Neural crest cell (in vitro differentiated cells): ENCODE measurements at places on chromosomes 12 and 14. TPM values are rescaled to one million over a fixed set of nuclear protein-coding genes. Genes with fewer than 3 reads are reported as not detected.

Gene CISTR
- 0.61 TPM in 1 of 2 replicates, not detected in the other for total RNA-seq

Gene SCNN1A
- total RNA-seq: not detected in 2 replicates

DNA sequence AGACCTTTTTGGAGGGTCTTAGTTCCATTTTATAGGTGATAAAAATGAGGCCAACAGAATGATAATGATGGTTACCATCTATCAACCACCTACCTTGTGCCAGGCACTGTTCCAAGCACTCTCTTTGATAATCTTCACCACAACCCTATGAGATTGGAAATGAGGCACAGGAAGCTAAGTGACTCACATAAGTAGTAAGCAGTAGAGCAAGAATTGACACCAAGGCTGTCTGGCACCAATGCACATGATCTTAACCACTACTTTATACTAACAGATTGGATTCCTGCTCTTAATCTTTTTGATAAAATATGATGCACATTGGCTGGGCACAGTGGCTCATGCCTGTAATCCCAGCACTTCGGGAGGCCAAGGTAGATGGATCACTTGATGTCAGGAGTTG lies 91.4 kb downstream of the DRAM1 start:
- no peak for DNase-seq
- no peaks in the 10 kb centered on the region for H3K36me3 ChIP-seq
- no peak overlapping the region for H3K27ac ChIP-seq
- H3K27me3 ChIP-seq: no peaks in the 10 kb centered on the region
- no peaks in the 10 kb centered on the region for H3K4me1 ChIP-seq

DNA sequence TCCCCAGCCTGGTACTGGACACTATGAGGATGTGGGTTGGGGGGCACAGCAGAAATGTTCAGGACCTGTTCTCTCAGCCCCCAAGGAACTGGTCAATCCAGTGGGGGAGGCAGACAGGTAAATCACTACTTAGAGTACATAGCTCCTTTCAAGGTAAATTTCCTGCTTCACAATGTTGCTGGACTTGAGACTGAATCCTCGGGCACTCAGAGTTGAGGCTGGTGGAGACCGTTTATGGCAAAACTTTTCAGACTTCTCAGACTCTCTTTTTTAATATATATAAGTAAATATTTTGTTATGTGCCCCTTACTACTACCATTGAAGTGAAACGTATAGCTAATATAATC lies 483 bp upstream of the SERPINA10 start:
- H3K27ac ChIP-seq: no peak overlapping the region
- H3K36me3 ChIP-seq: no peaks in the 10 kb centered on the region
- H3K27me3 ChIP-seq: peaks cover 4% of the 10 kb centered on the region
- no peak overlapping the region for H3K4me3 ChIP-seq
- DNase-seq: no peak

Gene CCND2
- 186 TPM in 2 replicates for total RNA-seq

Gene AJUBA
- total RNA-seq: 32.8 and 33.1 TPM in 2 replicates

DNA sequence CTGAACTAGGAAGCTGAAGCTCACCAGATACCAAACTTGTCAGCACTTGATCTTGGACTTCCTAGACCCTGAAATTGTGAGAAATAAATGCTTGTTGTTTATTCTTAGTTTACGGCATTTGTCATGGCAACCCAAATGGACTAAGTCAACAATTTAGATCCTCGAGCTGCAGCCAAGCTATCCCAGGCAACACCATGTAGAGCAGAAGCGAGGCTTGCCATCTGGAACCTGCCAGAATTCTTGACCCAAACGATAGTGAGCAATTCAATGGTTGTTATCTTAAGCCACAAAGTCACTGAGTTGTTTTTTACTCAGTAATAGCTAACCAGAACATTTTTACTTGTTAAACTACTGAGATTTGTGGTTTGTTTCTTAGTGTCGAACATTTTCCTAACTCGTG lies 458.5 kb upstream of the FLRT2 start:
- H3K36me3 ChIP-seq: no peaks in the 10 kb centered on the region
- no peaks in the 10 kb centered on the region for H3K27me3 ChIP-seq
- no peak for DNase-seq
- no peaks in the 10 kb centered on the region for H3K4me1 ChIP-seq

- no peak overlapping the region for H3K4me3 ChIP-seq
- DNase-seq: no peak
- H3K27me3 ChIP-seq: no peaks in the 10 kb centered on the region
- H3K27ac ChIP-seq: no peak overlapping the region
- peaks cover 10% of the 10 kb centered on the region for H3K36me3 ChIP-seq
Measured at GRCh38 chr14:82647088-82647810, 1113.6 kb upstream of the SEL1L start.

Gene SLC17A8
- total RNA-seq: not detected in 2 replicates

Gene FGF6
- total RNA-seq: not detected in 2 replicates

DNA sequence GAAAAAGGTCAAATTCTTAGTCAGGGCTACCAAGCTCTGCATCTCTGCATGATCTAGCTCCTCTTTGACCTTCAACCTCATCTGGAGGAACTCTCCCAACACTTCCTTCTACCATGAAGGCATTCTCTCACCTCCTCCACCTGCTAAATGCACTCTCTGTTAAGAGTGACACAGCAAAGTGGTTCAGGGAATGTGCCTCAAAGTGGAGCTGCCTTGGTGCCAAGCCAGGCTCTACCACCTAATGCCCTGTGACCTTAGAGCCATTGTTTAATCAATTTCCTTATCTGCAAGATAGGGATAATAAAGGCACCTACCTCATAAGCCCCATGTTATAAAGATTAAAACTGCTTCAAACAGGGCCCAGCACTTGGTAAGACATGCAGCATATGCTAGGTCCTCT lies 236.7 kb downstream of the ANO2 start:
- peaks cover 13% of the 10 kb centered on the region for H3K4me1 ChIP-seq
- no peak overlapping the region for H3K4me3 ChIP-seq
- no peak for DNase-seq
- no peaks in the 10 kb centered on the region for H3K36me3 ChIP-seq
- H3K27me3 ChIP-seq: peaks cover 5% of the 10 kb centered on the region

DNA sequence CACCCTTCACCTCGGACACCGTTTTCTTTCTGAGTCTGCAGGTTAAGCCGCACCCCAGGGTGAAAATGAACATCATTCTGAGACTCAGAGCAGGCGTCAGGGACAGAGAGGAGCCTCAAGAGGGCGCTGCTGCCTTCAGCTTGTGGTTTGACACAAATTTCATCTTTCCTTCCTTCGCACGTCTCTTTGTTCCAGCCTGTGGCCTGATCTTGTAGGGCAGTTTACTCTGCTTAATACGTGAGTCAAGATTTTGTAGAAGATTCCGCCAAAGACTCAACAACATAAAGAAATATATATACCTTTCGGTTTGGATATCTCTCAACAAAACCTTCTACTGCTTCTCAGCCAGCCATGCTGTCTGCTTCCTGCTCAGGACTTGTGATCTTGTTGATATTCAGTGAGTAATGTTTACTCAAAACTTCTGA lies 329.3 kb upstream of the OR4E1 start:
- H3K36me3 ChIP-seq: no peaks in the 10 kb centered on the region
- H3K27ac ChIP-seq: no peak overlapping the region
- H3K27me3 ChIP-seq: no peaks in the 10 kb centered on the region
- DNase-seq: peak; percentile 8
- H3K4me1 ChIP-seq: no peaks in the 10 kb centered on the region

Gene IGFBP6
- 0.72 and 0.73 TPM in 2 replicates for total RNA-seq

DNA sequence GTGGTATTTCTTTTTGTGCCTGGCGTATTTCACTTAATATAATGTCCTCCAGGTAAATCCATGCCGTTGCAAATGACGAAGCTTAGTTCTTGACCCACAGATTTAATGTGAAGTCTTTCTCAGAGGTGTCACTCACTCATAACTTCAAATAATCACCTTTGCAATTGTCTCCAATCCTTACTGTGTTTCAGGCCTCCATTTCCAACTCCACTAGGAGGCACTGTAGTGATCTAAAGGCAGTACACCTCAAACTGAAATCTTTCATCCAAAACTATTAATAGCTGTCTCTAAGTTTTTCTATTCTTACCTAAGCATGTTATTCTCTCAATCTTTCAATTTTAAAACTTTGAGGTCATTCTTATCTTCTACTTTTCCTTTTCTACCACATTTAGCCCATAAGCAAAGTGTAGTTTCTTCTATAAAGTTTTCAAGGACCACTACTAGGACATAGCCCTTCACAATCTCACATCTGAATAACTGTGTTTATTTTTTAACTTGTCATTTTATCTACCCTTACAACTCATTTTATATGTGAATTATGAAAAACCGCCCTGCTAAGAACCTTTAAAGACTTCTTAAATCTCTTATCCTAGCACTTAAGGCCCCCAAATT lies 25.5 kb upstream of the FBXO34 start:
- no peak for DNase-seq
- H3K36me3 ChIP-seq: no peaks in the 10 kb centered on the region
- H3K27me3 ChIP-seq: peaks cover 50% of the 10 kb centered on the region
- no peak overlapping the region for H3K27ac ChIP-seq

Gene NXPH4
- 0.71 and 0.91 TPM in 2 replicates for total RNA-seq

Gene LMNTD1
- total RNA-seq: not detected in 2 replicates

- H3K36me3 ChIP-seq: no peaks in the 10 kb centered on the region
- peak; percentile 80 for DNase-seq
- peaks cover 9% of the 10 kb centered on the region for H3K4me1 ChIP-seq
- no peak overlapping the region for H3K4me3 ChIP-seq
- H3K27me3 ChIP-seq: no peaks in the 10 kb centered on the region
- H3K27ac ChIP-seq: no peak overlapping the region
Measured at GRCh38 chr12:66107451-66107915, 23.1 kb downstream of the LLPH start.

Gene PTMS
- total RNA-seq: 629 and 669 TPM in 2 replicates

Gene GAS2L3
- total RNA-seq: 34.1 and 36.2 TPM in 2 replicates

DNA sequence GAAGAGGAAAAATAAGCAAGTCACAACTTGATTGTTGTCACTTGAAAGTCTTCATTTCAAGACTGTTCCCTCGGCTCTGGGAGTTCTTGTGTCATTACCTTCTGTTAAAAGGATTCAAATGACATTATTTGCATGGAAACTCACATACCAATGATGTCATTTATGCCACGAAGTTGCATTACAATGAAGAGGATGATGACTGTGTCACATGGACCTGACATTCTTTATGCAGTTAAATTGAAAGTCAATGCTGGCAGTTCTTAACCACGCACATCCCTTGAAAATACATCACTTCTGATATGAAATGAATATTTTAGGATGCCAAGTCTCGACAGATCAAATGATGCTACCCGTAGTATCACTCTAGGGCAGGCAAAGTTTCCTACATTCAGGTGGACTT lies 1069.5 kb downstream of the VRK1 start:
- no peak overlapping the region for H3K4me3 ChIP-seq
- H3K27ac ChIP-seq: no peak overlapping the region
- H3K4me1 ChIP-seq: peaks cover 4% of the 10 kb centered on the region
- H3K27me3 ChIP-seq: peaks cover 73% of the 10 kb centered on the region
- H3K36me3 ChIP-seq: no peaks in the 10 kb centered on the region

DNA sequence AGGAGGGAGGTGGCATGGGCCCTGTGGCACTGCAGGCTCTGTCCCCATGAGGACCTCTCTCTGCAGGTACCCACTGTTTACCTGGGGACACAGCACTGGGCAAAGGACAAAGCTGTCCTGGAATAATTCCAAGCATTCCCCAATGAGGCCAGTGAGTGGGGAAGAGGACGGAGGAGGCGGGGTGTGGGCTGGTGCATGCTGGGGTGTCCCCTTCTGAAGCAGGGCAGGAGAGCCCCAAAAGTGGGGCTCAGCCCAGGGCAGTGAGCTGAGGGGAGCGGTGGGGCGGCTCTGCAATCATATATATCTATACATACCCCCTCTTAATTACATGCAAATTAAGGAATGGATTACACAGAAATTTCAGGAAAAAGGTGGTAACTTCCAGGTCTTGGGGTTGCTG lies 315.8 kb downstream of the ADGRD1 start:
- DNase-seq: no peak
- H3K4me3 ChIP-seq: no peak overlapping the region
- H3K36me3 ChIP-seq: no peaks in the 10 kb centered on the region
- H3K4me1 ChIP-seq: peaks cover 37% of the 10 kb centered on the region

Gene JPH4
- total RNA-seq: 1.3 and 1.4 TPM in 2 replicates

- H3K27me3 ChIP-seq: no peaks in the 10 kb centered on the region
- no peak for DNase-seq
- no peak overlapping the region for H3K27ac ChIP-seq
- no peaks in the 10 kb centered on the region for H3K36me3 ChIP-seq
- H3K4me3 ChIP-seq: no peak overlapping the region
Measured at GRCh38 chr12:95198914-95199313, 18.4 kb downstream of the FGD6 start.

Gene ITPR2
- total RNA-seq: 13.9 and 16.7 TPM in 2 replicates

- H3K4me3 ChIP-seq: no peak overlapping the region
- no peaks in the 10 kb centered on the region for H3K27me3 ChIP-seq
- H3K36me3 ChIP-seq: no peaks in the 10 kb centered on the region
Measured at GRCh38 chr12:68790081-68790951, 17.7 kb upstream of the MDM2 start.

GRCh38 chr14:53695692-53696214 lies 260.9 kb downstream of the BMP4 start:
- H3K27me3 ChIP-seq: peaks cover 2% of the 10 kb centered on the region
- H3K4me1 ChIP-seq: no peaks in the 10 kb centered on the region
- no peak for DNase-seq
- no peak overlapping the region for H3K4me3 ChIP-seq
- no peak overlapping the region for H3K27ac ChIP-seq

- H3K4me3 ChIP-seq: no peak overlapping the region
- no peak overlapping the region for H3K27ac ChIP-seq
- DNase-seq: no peak
- H3K27me3 ChIP-seq: no peaks in the 10 kb centered on the region
Measured at GRCh38 chr14:98695809-98696208, 576.2 kb downstream of the BCL11B start.

Gene NINJ2
- total RNA-seq: 0.42 TPM in 1 of 2 replicates, not detected in the other

DNA sequence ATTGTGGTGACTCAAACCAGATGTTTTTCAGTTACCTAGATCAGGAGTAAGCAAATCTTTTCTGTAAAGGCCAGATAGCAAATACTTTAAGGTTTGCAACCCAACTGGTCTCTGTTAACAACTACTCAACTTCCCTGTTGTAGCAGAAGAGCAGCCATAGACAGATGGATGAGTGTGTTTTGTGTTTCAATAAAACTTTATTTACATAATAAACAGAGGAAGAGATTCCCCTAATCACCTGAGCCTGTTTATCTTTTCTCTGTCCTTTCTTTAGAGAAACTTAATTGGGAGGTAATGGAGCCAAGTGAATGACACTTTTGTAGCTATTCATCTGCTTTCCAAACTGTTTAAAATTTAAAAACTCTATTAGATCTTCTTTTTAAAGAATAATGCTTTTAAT lies 365.1 kb downstream of the IPO8 start:
- no peak overlapping the region for H3K4me3 ChIP-seq
- no peak overlapping the region for H3K27ac ChIP-seq
- H3K27me3 ChIP-seq: no peaks in the 10 kb centered on the region
- H3K4me1 ChIP-seq: no peaks in the 10 kb centered on the region

Gene SERPINA3
- not detected in 2 replicates for total RNA-seq

- H3K27ac ChIP-seq: no peak overlapping the region
- DNase-seq: no peak
- H3K4me1 ChIP-seq: no peaks in the 10 kb centered on the region
- no peaks in the 10 kb centered on the region for H3K36me3 ChIP-seq
- peaks cover 9% of the 10 kb centered on the region for H3K27me3 ChIP-seq
Measured at GRCh38 chr14:38143659-38144505, 63.8 kb upstream of the SSTR1 start.

GRCh38 chr14:50756300-50756699 lies 74.7 kb downstream of the NIN start:
- H3K27me3 ChIP-seq: no peaks in the 10 kb centered on the region
- H3K4me3 ChIP-seq: no peak overlapping the region
- H3K36me3 ChIP-seq: peaks cover 30% of the 10 kb centered on the region
- no peak for DNase-seq
- no peak overlapping the region for H3K27ac ChIP-seq

Gene B4GALNT1
- total RNA-seq: 18.6 and 19.5 TPM in 2 replicates

GRCh38 chr12:905261-906031 lies 44.0 kb downstream of the RAD52 start:
- H3K27ac ChIP-seq: no peak overlapping the region
- no peak for DNase-seq
- H3K4me3 ChIP-seq: no peak overlapping the region
- peaks cover 19% of the 10 kb centered on the region for H3K36me3 ChIP-seq

Gene PRIMA1
- 2.0 and 2.1 TPM in 2 replicates for total RNA-seq
